Foreskin keratinocyte (primary cell): ENCODE measurements at places on chromosomes 1 and 21. TPM values are rescaled to one million over a fixed set of nuclear protein-coding genes. Genes with fewer than 3 reads are reported as not detected.
A peak's percentile ranks its signal among the peaks of the same experiment; 100 is the strongest.

The SLC1A7 gene
- polyA plus RNA-seq: not detected in 2 replicates

DNA sequence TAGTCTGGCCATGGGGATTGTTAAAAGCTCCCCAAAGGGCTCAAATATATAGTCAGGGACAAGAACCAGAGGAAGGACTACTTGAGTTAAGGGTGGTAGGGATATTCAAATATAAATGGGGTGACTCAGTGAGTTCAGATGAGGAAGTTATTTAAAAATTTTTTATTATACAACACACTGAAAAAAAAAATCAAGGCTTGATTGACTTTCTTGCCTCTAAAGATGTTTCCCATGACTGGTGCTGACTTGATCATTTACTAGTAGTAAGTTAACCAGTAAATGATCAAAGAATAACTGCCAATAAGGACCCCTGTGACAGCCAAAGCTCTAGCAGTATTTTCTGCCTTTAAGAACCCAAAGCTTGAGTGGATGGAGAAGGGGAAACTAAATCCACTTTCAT lies 357.6 kb upstream of the NR5A2 start:
- no peak for DNase-seq

GRCh38 chr1:71719330-71719729 lies 563.0 kb downstream of the NEGR1 start:
- no peak for DNase-seq

- no peak for DNase-seq
Measured at GRCh38 chr1:176559474-176559873, 96.5 kb downstream of the PAPPA2 start.

- peak; percentile 98 for DNase-seq
Measured at GRCh38 chr1:204171751-204172178, 5.6 kb upstream of the REN start.

DNA sequence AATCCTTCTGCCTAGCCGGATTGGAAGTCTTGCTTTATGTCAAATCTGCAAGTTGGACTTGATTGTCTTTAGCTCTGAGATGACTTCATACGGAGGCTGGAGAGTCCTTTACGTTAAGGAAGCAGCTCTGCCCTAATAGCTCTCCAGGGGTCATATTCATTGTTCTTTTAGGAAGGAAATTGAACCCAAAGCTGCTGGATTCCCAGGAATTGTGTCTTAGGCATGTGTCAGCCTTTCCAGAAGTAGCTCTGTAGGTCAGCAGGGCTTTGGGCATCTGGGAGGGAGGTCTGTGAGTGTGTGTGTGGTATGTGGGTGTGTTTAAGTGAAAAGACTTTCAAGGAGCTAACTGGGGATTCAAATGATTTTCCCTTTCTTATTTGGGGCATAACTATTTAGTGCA lies 82.4 kb downstream of the ABCA4 start:
- DNase-seq: no peak

The UTS2 gene
- polyA plus RNA-seq: not detected in 2 replicates

DNA sequence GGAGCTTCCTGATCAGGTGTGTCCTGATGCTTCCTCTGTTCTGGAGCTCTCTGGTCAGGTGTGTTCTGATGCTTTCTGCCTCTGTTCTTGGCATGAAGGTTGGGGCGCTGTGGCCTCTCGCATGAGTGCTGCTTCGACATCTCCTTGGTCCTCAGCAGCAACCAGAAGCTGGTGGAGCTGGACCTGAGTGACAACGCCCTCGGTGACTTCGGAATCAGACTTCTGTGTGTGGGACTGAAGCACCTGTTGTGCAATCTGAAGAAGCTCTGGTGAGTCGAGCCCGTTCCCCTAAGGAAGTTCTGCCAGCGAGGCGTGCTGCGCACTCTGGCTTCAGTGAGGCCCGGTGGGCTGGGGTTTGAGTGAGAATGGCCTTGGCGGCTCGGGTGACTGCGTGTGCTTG lies 18.0 kb downstream of the NLRP3 start:
- DNase-seq: no peak

DNA sequence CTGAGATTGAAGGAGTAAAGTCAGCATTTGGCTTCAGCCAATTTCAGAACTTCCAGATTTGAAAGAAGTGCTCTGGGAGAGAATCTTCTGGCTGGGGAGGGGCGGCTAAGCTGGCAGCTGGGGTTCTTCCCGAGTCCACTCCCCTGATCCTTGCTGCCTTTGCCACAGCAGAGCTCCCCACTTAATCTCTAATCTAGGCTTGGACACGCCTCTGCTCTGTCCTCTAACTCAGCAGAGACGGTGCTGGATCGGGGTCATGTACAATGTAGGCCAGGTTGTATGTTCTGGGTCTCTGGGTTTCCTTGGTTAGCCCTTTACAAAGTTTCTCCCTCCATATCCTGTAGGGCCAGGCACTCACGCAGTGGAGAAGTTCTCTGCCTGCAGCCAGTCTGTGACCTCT lies 10.1 kb upstream of the GSTM3 start:
- DNase-seq: no peak

The GON4L gene
- 8.6 and 8.7 TPM in 2 replicates for polyA plus RNA-seq

DNA sequence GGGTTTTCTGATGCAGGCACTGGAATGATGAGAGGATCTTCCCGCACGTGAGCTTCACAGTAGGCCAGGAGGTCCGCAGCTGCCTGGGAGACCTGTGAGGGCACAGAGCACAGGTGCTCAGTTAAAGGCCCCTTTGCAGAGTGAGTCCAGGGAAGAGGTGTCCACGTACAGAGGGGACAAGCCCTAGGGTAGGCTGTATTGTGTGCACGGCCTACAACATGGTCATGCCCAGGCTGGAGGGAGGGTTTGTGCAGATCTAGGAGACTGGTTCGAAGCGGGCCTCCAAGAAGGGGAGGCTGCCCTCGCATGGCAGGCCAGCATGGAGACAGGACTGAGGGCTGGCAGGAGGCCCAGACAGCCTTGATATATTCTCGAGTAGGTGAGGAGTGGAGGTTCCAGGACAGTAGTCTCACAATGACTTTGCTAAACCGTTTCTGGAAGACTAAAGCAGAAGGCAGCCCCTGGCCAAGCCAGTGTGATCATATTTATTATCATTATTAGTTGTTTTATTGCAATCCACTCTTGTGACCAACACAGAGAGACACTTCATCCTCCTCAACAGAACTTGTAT lies 48.0 kb upstream of the B3GALNT2 start:
- no peak for DNase-seq

DNA sequence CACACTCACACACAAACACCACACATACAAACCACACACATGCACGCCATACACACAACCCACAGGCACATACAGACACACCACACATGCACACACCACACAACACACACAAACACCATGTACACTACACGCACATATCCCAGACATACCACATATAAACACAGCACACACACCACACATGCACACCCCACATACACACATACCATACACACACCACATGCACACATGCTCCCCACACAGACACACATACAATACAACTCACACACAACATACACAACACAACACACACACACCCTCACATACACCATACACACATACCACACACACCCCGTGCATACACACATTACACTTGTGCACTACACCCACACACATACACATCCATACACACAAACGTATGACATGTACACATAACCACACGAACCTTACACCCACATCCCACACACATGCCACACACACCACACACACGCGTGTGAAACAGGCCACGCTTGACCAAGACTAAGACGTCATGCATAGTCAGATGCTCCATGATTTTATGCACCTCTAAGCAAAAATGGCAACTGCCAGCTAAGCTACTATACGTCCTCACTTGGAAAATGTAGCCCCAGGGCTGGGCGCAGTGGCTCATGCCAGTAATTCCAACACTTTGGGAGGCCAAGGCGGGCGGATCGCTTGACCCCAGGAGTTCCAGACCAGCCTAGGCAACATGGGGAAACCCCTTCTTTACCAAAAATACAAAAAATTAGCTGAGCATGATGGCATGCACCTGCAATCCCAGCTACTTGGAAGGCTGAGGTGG lies 77.4 kb upstream of the TMPRSS2 start:
- no peak for DNase-seq

DNA sequence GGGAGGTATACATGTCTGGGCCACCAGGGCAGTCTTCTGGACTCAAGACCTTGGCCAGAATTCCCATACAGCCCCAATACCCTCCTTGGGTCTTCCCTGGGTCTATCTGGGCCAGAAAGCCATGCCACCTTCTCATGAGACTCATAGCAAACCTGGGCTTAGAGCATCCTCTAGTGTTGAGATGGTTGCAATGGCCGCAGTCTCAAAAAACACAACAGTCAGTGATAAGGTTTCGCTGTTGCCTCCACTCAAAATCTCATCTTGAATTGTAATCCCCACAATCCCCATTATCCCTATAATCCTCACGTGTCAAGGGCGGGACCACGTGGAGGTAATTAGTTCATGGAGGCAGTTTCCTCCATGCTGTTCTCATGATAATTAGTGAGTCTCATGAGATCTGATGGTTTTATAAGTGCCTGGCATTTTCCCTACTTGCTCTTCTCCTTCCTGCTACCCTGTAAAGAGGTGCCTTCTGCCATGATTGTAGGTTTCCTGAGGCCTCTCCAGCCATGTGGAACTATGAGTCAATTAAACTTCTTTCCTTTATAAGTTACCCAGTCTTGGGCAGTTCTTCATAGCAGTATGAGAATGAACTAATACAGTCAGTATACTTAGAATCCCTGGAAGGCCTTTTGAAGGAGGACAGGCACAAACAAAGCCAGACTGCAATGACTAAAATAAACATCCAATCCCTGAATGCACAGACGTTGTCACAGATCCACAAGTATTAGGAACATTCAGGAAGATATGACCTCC lies 77.0 kb downstream of the CTH start:
- DNase-seq: no peak

GRCh38 chr21:14567331-14568279 lies 21.5 kb upstream of the SAMSN1 start:
- DNase-seq: no peak

- DNase-seq: no peak
Measured at GRCh38 chr1:23701996-23702395, 10.4 kb downstream of the RPL11 start.

- DNase-seq: no peak
Measured at GRCh38 chr1:205772607-205773032, 2.7 kb downstream of the RAB29 start.

DNA sequence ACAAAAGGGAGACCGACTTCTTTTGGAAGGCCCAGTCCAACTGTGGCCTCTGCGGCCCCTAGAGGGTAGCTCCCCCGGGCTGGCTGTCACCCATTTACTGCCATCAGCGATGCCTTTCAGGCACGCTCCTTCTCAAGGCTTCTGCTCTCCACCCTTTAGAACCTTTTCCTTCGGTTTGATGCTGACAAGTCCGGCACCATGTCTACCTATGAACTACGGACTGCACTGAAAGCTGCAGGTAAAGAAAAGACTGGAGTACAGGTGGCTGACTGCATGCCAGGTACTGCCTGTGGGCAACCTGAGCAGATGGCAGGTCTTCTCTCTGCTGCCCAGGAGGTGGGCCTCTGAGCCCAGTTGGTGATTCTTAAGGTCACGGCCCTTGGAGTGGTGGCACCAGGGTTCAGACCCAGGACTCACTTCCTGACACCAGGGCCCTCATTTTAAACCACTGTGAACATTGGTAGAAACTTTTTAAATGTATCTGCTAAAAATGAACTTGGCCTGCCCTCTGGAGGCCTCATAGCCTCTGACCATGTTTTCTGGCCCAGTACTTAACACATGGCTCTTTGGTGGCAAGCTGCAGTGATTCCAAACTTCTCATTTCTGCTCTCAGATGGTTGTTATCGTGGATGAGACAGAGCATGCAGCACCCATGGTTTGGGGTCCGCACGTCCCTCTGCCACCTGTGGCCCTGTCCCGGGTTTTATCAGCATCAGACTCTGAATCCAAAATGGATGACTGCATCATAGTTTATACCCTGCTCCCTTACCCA lies 45.7 kb downstream of the CAPN9 start:
- DNase-seq: no peak

DNA sequence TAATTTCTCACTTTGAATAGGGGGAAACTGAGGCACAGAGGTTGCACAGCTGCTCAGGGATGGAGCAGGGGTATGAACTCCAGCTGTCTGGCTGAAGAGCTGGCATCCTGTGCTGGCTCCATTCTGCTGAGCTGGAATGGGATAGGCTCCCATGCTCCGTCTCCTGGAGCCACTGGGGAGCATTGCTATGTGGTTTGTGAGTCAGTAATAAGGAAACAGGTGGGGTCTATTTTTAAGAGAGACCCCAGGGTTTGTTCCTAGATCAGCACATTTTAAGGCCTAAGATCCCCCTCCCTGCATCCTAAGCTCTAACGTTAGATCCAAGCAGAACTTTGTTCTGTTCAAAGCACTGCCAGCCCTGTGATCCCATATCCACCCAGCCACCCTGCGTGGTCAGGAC lies 72.2 kb downstream of the LACTBL1 start:
- DNase-seq: no peak

GRCh38 chr1:103267893-103268292 lies 159.6 kb upstream of the COL11A1 start:
- no peak for DNase-seq

The CD5L gene
- not detected in 2 replicates for polyA plus RNA-seq

The TMEM222 gene
- polyA plus RNA-seq: 44.0 and 50.2 TPM in 2 replicates
